ENCODE measurements at places on chromosomes 16 and 17.

DNA sequence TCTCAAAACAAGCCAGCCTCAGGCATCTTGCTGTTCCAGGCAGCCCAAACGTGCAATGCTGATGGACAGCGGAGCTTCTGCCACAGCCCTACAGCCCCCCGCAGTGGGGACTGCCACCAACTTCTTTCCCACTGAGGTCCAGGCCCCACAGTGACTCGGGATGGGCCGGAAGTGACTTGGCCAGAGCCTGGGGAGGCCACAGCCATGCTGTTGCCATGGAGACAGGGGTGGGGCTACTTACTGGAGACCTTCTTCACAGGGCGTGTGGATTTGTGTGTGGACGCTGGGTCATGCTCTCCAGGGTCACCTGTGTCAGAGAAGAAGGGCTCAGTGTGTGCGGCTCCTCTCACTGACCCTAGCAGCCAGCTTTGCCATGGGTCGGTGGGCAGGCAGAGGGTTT, 15.0 kb downstream of the TRIM25 start:
- no peak for DNase-seq

GRCh38 chr17:81067391-81067811, 32.5 kb downstream of the BAIAP2 start:
- DNase-seq, result no peak

DNA sequence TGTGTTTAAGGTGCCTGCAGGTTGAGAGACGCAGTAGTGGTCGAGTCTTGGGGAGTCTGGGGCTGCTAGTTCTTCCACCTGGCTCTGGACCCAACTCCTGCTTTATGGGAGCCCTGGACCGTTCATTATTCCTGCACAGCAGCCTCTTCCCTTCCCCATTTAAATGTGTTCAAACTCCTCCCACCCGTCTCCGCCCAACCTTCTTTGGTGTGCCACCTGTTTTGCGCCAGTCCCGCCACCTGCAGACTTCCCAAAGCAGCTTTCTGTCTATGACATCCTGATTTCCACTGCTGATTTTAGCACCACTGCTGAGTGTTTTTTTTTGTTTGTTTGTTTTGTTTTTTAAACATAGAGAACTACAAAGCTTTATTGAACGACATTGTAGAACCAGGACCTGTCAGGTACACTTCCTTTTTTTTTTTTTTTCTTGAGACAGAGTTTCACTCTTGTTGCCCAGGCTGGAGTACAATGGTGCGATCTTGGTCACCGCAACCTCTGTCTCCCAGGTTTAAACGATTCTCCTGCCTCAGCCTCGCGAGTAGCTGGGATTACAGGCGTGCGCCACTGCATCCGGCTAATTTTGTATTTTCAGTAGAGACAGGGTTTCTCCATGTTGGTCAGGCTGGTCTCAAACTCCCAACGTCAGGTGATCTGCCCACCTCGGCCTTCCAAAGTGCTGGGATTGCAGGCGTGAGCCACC, 12.8 kb downstream of the ADORA2B start:
- no peak for DNase-seq

- DNase-seq, result no peak
Observed at GRCh38 chr16:1545044-1546040, 11.9 kb downstream of the TMEM204 start.

DNA sequence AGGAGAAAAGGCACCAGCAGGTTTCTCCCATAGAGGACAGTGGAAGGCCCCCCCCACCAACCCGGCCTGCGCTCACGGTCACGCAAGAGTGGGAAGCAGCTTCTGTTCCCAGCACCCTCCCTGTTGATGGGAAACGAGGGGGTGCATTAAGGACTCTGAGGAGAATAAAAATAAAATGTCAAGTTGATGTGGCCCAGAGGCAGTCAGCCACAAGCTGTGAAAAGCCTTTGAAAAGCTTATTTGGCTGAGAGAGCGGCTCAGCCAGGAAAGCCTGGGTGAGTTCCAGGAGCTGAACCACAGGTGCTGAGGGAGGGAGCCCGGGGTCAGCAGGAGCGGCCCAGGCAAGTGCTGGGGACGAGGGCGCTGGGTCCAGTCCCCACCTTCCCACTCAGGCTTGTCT, 26.9 kb upstream of the SPATA32 start:
- DNase-seq, result no peak

- no peak for DNase-seq
Observed at GRCh38 chr17:43411369-43411677, 12.5 kb downstream of the ARL4D start.

DNA sequence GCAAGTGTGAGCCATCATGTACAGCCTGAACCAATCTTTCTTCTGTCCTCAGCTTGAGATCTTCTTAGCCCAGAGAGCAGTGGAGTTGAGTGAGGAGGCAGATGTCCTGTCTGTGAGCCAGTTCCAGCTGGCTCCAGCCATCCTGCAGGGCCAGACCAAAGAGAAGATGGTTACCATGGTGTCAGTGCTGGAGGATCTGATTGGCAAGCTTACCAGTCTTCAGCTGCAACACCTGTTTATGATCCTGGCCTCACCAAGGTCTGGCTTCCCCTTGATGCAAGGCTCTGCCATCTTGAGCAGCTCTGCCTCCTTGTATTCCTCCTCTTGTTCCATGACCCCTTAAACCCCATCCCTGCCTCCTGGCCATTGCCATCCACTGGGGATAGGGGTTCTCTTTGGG, 9.6 kb downstream of the CDK5RAP3 start:
- DNase-seq, result no peak

DNA sequence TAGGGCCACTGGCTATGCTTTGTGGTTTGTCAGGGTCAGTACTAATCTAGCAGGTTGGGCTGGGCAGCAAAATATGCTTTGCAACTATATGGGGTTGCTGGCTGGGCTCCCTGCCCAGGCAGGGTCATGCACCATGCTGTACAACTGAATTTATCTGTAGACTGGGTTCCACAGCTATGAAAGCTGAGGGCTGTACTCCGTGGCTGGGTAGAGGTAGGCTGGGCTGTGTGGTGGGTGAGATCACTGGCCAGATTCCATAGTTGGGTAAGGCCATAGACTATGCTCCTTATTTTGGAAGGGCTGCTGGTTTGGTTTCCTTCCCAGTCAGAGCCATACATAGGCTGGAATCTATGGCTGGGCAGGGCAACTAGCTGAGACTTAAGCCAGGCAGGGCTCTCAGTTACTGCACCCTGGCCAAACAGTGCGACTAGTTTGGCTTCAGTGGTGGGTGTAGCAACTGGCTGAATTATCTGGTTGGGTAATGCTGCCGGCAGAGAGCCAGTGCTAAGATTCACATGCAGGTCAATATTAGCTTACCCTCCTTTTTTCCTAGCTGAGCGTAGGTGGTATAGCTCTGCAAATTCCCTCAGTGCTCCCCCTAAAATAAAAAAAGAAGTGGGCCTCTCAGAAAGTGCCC, 769.1 kb upstream of the CDH8 start:
- no peak for DNase-seq

GRCh38 chr17:8249621-8250500, 772 bp downstream of the PFAS start:
- no peak for DNase-seq

DNA sequence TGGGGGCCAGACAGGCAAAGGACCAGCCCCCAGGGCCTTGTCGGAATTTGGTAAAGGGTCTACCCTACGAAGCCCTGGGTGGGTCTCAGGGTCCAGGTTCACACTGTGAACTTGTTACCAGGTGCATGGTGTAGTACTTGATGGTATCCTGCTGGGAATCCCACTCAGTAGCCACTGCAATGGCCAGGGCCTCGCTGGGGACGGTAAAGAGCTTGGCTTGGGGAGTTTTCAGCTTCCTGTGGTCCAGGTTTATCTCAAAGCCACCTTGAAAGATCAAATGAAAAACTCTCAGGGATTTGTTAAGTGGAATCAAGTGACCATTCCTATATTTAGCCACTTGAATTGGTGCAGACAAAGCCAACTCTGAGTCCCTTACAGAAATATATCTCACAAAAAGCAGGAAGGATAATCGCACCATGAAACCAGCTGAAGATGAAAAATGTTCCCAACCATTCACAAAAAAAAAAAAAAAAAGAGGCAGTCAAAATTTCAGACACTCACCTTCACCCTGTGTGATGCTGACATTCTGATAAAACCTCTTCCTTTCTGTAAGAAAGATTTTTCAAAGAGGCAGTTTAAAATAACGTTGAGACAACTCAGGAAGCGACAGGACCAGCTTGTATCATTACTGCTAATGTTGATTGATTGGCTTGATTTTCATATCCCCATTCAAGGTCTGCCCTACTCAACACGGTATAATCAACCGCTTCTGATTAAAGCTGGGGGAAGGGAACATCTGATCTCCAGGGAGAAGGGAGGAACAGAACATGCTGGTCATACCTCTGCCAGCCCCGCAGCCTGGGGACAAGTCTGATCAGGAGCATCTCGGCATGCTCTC, 10.6 kb downstream of the ATPAF2 start:
- DNase-seq, result no peak

GRCh38 chr17:36459601-36460000, 26.9 kb upstream of the ZNHIT3 start:
- DNase-seq, result no peak

- no peak for DNase-seq
Observed at GRCh38 chr16:13999071-13999894, 71.8 kb upstream of the MRTFB start.

DNA sequence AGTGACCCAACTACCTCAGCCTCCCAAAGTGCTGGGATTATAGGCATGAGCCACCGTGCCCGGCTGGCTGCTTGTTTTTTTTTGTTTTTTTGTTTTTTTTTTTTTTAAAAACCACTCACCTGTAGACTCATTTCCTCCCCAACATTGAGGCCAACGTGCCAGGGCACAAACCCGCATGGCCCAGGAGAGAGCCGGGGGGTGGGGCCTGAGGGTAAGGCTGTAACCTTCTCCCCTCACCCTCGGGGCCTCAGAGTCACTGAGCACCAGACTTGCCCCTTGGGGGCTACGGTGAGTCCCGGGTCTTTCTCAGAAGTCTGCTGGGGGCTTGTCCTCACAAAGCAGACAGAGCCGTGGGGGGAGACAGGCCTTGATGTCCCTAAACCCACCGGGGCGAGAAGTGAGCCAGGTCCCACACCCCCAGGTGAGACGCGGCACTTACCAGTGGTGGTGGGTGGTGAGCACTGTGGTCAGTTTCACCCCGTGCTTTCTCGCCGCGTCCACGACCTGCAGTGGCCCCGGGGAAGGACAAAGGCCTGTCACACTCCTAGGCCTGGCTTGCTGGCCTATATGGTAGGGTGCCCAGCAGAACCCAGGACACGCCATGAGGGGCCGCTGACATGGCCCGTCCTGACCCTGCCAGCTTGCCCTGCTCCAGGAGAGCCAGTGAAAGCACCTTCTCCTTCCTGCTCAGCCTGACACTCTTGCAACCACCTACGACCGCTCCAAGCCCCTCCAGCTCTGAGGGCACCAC, 4.6 kb downstream of the HAGH start:
- DNase-seq, result no peak

GRCh38 chr16:87441886-87442580, 49.9 kb downstream of the MAP1LC3B start:
- DNase-seq, result no peak

- no peak for DNase-seq
Observed at GRCh38 chr17:69764146-69764545, 310.9 kb upstream of the KCNJ16 start.

DNA sequence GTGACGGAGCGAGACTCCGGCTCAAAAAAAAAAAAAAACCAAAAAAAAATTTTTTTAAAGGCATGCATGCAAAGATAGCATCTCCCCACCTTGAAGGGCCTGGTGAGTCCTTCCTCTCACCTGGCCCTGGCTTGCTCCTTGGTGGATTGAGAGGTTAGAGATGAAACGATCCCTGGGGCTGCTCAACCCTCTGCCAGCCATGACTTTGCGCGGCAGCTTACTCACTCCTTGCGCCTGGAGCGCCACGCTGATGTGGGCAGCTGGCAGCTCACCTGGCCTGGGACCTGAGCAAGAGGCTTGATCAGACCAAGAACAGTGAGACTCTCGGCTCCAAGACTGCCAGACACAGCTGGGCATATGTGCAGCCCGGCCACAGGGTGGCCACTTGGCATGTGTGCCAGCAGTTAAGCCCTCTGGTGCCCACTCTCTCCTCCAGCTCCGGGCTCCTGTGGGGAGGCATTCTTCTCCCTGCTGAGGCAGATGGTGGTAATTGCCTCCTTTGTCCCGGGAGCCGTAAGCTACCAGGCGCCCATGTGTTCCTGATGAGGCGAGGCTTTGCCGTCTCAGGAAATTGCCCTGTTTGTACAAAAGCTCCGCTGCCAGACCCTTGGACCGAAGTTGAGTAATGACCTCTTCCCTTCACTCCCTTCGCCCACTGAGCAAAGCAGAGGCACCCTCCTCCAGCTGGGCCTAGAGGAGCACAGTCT, 5.1 kb upstream of the EVPL start:
- DNase-seq, result no peak

DNA sequence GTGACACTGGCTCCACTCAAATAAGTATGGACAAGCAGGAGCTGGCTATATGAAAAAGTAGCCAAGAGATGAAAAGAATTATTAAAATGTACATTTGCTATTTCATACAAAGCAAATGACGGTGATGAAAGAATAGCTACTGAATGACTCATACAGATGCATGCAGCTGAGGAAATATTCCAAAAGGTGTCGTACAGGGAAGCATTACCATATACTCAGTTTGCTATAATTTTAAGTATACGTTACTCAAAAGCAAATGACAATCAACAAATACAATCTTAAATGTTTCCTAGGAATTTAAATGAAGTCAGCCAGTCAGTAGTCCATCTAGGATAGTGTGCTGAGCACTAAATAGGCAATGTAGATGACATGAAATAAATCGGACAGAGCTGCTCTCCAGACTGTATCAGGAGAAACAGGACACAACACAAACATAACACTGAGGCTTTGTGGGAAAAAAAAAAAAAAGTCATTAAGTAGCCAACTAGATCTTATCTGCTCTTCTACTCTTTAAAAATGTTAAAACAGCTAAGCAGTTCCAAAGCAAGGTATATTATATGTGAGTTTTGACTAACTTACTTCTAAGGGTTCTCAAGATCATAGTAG, 65.0 kb downstream of the NCOR1 start:
- DNase-seq, result no peak

DNA sequence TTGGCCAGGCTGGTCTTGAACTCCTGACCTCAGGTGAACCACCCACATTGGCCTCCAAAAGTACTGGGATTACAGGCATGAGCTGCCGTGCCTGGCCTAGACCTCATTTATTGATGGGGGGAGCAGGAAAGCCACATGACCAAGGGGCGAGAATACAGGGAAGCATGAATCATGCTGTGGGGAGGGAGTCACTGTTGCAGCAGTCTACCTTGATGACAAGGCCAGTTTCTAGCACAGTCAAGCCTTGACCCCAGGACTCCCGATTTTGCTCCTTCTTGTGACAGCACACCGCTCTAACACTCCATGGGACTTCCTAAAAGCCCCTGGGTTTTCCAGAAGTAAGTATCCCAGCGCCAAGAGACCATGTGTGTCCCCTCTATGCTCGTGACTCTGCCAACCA, 42.9 kb upstream of the IRF8 start:
- DNase-seq, result no peak

DNA sequence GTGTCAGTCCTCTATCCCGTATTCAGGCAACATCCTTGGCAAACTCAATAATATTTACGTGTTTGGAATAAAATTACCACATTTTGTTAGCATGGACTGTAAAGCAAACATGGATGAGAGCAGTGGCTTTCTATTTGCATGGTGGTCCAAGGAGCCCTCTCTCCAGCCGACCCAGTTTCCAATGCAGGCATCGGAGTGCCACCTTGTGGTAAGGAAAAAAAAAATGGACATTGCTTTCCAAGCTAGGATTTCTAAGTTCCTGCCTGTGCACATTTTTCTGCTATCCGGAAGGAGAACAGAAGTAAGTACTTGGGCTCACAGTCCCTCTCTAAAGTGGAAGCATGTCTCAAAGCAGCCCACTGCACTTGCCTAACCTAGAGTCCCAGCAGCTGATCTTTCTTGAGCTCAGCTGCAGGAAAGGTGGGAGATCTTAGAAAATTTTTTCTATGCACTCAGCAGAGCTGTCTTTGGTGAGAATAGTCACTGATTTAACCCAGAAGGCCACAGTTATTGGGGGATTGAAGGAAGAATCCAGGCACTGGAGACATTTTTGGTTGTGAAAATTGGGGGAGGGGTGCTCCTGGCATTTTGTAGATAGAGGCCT, 46.0 kb upstream of the ERCC4 start:
- DNase-seq, result no peak

All from substantia nigra (tissue), 51 donors.